ENCODE measurements at places on chromosomes 11 and 22.

GRCh38 chr11:9802291-9802861 lies 138.5 kb downstream of the SWAP70 start:
- no peak for DNase-seq

DNA sequence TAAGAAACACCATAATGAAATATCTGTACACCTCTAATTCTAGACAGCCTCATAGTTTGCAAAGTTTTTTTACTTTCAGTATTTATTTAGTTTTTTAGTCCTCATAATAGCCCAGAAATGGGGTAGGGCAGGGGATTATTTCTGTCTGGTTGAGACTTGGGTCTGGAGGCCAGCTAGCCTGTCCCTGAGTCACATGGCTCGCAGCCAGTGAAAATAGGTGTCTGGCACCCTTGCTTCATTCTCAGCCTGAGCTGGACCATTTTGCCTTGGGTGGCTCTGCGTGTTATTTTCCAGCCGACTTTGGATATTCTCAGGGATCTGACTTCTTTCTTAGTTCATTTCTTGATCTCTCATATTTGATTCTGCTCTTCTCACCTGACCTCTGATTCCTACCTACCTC lies 123.9 kb upstream of the NARS2 start:
- DNase-seq: no peak

GRCh38 chr22:46707305-46707704 lies 30.7 kb downstream of the CERK start:
- DNase-seq: no peak

DNA sequence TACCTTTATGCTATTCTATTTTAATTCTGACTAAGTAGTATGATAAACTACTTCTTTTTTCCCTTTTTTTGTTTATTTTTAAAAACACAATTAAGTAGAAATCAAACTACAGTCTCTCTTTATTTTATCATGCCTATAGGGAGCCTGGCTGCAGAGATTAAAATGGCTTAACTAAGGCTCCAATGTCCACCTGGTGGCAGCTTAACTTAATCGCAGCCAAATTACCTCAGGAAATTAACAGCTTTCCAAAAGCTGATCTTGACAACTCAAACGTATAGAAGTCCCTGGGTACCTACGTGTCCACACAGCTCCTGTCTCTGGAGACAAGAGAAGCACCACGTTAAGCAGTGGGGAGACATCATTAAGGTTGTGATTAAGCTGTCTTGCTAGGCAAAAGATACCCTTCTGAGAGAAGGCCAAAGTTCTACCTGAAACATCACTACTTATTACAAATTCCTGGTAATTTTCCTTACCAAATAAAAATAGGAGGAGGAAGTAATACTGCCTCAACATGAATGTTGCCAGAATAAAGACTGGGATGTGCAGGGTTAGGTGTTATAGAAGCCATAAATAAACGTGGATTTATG lies 63.2 kb upstream of the SNX19 start:
- no peak for DNase-seq
